Keratinocyte (primary cell): ENCODE measurements at places on chromosomes 1 and 21.
A peak's percentile ranks its signal among the peaks of the same experiment; 100 is the strongest.

GRCh38 chr1:101769520-101769919 lies 227.2 kb downstream of the OLFM3 start:
- DNase-seq: no peak

- peak; percentile 36 for DNase-seq
Measured at GRCh38 chr1:204213668-204214662, at the start of gene GOLT1A. GOLT1A (minus strand) TSS chr1:204213988; CDS start chr1:204213906, 82 bp downstream.

DNA sequence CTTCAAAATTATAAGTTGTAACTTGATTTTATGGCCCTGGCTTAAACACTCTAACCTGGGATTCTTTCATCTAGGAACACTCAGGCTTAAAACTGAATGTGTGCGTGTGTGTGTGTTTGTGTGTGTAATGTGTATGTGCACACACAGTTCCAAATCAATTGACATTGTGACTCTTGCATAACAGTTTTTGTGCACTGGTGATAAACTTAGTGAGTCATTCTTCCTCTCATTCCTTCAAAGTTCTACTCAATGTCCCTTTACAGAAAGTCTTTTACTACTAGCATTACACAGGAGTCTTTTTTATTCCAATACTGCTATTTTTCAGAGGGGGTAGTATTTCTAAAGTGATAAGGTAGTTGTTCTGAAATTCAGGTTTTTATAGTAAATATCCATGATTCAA lies 943.6 kb downstream of the KCNT2 start:
- no peak for DNase-seq

DNA sequence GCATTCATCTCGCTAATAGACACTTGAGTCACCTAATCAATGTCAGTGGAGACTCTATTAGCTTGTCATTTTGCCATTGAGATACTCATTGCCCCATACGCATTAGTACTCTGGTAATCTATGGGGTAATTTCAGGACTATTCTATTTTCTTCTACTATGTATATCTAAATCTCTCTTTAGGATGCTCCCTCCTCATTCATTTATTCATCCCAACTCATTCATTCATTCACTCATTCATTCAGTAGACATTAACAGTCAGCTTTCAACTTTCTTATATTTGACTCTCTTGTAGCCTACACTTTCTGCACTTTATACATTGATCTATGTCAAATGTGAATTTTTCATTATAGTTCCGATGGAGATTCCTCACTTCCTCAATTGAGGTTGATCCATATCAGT lies 170.9 kb downstream of the ASTN1 start:
- DNase-seq: no peak
